Peyer's patch (tissue), 4 donors: ENCODE measurements at places on chromosomes 3 and 15. TPM values are rescaled to one million over a fixed set of nuclear protein-coding genes. Genes with fewer than 3 reads are reported as not detected.

Gene RPP25
- total RNA-seq = 15.3 TPM

Gene DYNLT2B
- total RNA-seq = 2.3 TPM

Gene FETUB
- total RNA-seq = not detected

Gene PP2D1
- total RNA-seq = not detected

Gene P2RY1
- total RNA-seq = 9.9 TPM

Gene GPR160
- 231 TPM for total RNA-seq

Gene HRH1
- total RNA-seq = 7.3 TPM

Gene AMIGO3
- total RNA-seq = 2.4 TPM

Gene LNP1
- 1.1 TPM for total RNA-seq

Gene MESP1
- total RNA-seq = 1.6 TPM

Gene TICRR
- 3.0 TPM for total RNA-seq

Gene CTXN2
- not detected for total RNA-seq

Gene GLDN
- 0.18 TPM for total RNA-seq

Gene TNFSF10
- total RNA-seq = 131 TPM

Gene CAV3
- total RNA-seq = not detected

Gene CRTC3
- total RNA-seq = 33.1 TPM

Gene SNX22
- total RNA-seq = 0.40 TPM

Gene IFT80
- total RNA-seq = 10.5 TPM

Gene HCLS1
- 20.3 TPM for total RNA-seq

Gene RTP3
- total RNA-seq = not detected

Gene TUSC7
- total RNA-seq = not detected

Gene CHRM5
- not detected for total RNA-seq

Gene RPL35A
- total RNA-seq = 229 TPM

Gene EOMES
- not detected for total RNA-seq

Gene SEMA3F
- 41.0 TPM for total RNA-seq

Gene GNB4
- total RNA-seq = 4.6 TPM

Gene NRG4
- not detected for total RNA-seq

Gene WDR76
- 2.8 TPM for total RNA-seq

Gene ROBO2
- 1.8 TPM for total RNA-seq

Gene RFX7
- 9.6 TPM for total RNA-seq

Gene SPESP1
- total RNA-seq = 0.85 TPM

Gene CCDC54
- total RNA-seq = not detected

Gene NANOGP8
- not detected for total RNA-seq

Gene ZDHHC3
- total RNA-seq = 139 TPM

Gene FEZF2
- total RNA-seq = not detected

Gene SCAMP5
- total RNA-seq = 5.0 TPM

Gene EFCC1
- 40.4 TPM for total RNA-seq

Gene IMPG2
- total RNA-seq = 0.83 TPM

Gene GUCA1C
- not detected for total RNA-seq

Gene FAM107A
- total RNA-seq = 11.0 TPM

Gene FAIM
- total RNA-seq = 15.2 TPM

Gene POC1A
- 3.4 TPM for total RNA-seq

Gene ABHD17C
- total RNA-seq = 41.8 TPM

Gene CD80
- not detected for total RNA-seq

Gene ERICH6
- total RNA-seq = not detected

Gene GPR176
- 0.88 TPM for total RNA-seq
